ENCODE measurements at places on chromosomes 13 and 19.

GRCh38 chr13:59422646-59423045, 741.1 kb downstream of the DIAPH3 start:
- no peak for DNase-seq

DNA sequence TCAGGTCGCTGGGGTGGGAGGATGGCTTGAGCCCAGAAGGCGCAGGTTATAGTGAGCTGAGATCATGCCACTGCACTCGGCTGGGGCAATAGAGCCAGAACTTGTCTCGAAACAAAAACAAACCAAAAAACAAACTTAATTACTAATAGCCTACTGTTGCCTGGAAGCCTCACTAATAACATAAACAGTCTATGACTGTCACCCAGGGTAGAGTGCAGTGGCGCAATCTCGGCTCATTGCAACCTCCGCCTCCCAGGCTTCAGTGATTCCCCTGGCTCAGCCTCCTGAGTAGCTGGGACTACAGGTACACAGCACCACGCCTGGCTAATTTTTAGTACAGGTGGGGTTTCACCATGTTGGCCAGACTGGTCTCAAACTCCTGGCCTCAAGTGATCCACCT, 18.0 kb downstream of the CATSPERD start:
- DNase-seq: no peak

GRCh38 chr13:85698256-85698655, 101.0 kb downstream of the SLITRK6 start:
- no peak for DNase-seq

GRCh38 chr19:9906475-9907087, 29.7 kb downstream of the OLFM2 start:
- no peak for DNase-seq

GRCh38 chr13:109695402-109696190, 90.8 kb downstream of the IRS2 start:
- no peak for DNase-seq
